Stimulated activated naive B cell treated with anti-CD40 and anti-IgM and Interleukin-4, amounts not matched to agents 10 μg/mL and 1 μg/mL and 100 μg/mL, for 72 hours (primary cell): ENCODE measurements at places on chromosomes 6 and 20.
A peak's percentile ranks its signal among the peaks of the same experiment; 100 is the strongest.

GRCh38 chr6:90249458-90249857, 47.2 kb downstream of the BACH2 start:
- DNase-seq = peak; percentile 64
- peaks cover 33% of the 10 kb centered on the region for H3K36me3 ChIP-seq
- H3K4me3 ChIP-seq = peak overlapping the region; percentile 69
- H3K27me3 ChIP-seq = no peaks in the 10 kb centered on the region
- peak overlapping the region; percentile 95 for H3K27ac ChIP-seq

DNA sequence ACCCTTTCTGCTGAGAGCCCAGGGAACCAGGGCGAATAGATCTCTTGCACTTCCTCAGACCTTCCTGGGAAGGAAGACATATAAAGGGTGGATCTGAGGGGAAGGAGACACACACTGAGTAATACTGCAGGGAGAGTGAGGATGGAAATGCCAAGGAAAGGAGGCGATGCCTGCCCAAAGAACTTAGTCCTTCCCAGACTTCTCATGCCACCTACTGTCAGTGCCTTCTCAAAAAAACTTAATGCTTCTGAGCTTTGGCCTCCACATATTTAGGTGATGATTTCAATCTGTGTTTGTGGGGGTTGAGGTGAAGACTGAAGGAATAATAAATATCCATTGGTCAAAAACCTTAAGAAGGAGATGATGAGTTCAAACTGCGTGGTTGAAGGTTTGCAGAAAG, 9.7 kb downstream of the BTN3A1 start:
- peaks cover 35% of the 10 kb centered on the region for H3K4me1 ChIP-seq
- peaks cover 80% of the 10 kb centered on the region for H3K36me3 ChIP-seq
- H3K4me3 ChIP-seq = no peak overlapping the region

GRCh38 chr20:41664584-41664983, 46.4 kb upstream of the CHD6 start:
- peak overlapping the region; percentile 45 for H3K4me3 ChIP-seq
- no peaks in the 10 kb centered on the region for H3K4me1 ChIP-seq
- H3K27me3 ChIP-seq = peaks cover 29% of the 10 kb centered on the region
- H3K36me3 ChIP-seq = peaks cover 1% of the 10 kb centered on the region
- no peak overlapping the region for H3K27ac ChIP-seq
- DNase-seq = no peak

DNA sequence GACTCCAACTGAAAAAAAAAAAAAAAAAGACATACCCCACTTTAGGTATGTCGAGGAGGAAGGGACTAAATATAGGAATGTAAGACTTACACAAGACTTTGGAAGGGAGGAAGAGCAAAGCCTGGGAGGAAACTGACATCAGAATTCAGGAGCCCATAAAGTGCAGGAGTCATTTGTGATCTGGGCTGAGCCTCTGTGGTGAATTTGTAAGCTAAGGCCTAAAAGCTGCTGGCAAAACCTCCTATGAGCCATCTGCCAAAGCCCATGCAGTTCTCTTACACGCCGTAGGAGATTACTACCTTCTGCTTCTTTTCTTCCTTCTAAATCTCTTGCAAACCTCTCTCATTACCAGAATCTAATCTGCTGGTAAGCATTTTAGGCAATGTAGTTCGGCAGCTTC, 52.0 kb upstream of the THEMIS start:
- H3K4me3 ChIP-seq = no peak overlapping the region
- no peaks in the 10 kb centered on the region for H3K36me3 ChIP-seq
- H3K27me3 ChIP-seq = no peaks in the 10 kb centered on the region
- H3K4me1 ChIP-seq = peaks cover 24% of the 10 kb centered on the region

DNA sequence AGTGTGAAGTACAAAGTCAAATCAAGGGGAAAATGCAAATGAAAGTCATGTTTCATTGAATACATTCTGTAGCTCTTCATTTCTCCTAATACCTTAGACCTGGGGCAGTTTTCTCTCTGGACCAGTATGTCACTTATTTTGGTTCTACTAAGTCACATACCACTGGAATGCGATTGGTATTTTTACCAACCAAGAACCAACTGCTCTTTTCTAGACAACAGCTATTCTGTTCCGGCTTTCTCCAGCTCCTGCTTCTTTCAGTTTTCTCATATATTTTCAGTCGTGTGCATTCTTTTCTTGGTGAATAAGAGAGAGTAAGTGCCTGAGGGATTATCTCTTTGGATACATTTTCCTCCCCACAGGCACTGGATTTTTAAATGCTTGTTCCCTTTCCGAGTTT, 39.2 kb upstream of the SPACA1 start:
- no peak for DNase-seq
- no peak overlapping the region for H3K4me3 ChIP-seq
- no peak overlapping the region for H3K27ac ChIP-seq
- peaks cover 21% of the 10 kb centered on the region for H3K4me1 ChIP-seq
- peaks cover 23% of the 10 kb centered on the region for H3K27me3 ChIP-seq

GRCh38 chr6:42446996-42447395, 4.7 kb downstream of the TRERF1 start:
- no peak overlapping the region for H3K27ac ChIP-seq
- peaks cover 6% of the 10 kb centered on the region for H3K4me1 ChIP-seq
- no peak overlapping the region for H3K4me3 ChIP-seq
- H3K36me3 ChIP-seq = no peaks in the 10 kb centered on the region

GRCh38 chr6:153568628-153569027, 437.5 kb upstream of the RGS17 start:
- H3K36me3 ChIP-seq = no peaks in the 10 kb centered on the region
- no peaks in the 10 kb centered on the region for H3K4me1 ChIP-seq
- no peak for DNase-seq
- H3K27me3 ChIP-seq = no peaks in the 10 kb centered on the region

GRCh38 chr20:41587956-41588355, 30.2 kb downstream of the CHD6 start:
- H3K36me3 ChIP-seq = peaks cover 28% of the 10 kb centered on the region
- H3K27ac ChIP-seq = peak overlapping the region; percentile 75
- no peaks in the 10 kb centered on the region for H3K27me3 ChIP-seq

DNA sequence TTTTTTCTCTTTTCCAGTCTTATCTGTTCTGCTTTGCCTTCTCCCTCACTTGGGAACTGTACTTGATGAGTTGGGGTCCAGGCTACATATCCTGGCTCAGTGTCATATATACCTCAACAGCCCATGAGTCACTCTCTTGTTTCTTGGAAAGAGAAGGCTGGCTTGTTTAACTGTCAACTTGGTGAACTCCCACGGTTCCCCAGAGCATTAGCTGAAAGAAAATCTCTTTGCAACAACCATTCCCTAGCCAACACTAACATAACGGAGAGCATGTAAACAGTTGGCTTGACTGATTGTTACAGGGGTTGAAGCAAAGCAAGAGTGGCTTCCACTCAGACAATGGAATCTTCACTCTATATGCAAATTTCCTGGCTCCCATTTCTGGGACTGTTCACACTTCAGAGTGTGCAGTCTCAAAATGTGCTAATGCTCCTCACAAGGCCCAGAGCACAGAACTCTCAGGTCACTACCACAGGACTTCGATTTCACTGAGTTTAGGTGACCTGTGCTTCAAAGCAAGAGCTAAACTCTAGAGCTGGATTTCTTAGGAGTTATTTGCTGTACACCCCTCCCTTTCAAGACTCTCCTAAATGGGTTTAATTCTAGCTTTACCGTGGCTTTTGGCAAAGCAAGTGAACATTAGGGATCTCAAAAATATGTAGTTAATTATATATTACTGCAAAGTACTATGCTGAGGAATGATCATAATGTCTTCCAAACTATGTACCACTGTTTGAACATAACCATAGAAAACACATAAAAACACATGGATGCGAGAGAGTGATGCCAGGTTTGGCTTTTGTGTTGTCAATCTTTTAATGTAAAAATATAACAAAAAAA, 609.8 kb downstream of the RFPL4B start:
- no peaks in the 10 kb centered on the region for H3K4me1 ChIP-seq
- H3K4me3 ChIP-seq = no peak overlapping the region
- H3K36me3 ChIP-seq = no peaks in the 10 kb centered on the region
- H3K27ac ChIP-seq = no peak overlapping the region

DNA sequence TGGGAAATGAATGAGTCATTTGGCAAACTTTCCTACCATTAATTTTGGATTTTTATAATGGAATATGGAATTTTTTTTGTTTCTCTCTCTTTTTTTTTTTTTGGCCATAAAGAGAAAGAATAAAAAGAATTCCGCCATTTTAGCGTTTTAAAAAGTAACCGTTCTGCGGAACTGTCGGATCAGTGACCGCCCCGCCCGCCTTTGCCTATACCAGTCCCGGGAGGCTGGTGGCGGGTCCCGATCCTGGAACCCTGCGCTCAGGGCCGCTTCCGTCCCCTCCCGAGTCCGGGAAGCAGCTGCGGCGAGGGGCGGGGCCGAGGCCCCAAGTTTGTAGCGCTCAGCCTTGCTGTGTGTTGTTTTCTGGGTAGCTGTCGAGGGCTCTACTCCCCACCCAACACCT, 609 bp downstream of the L3MBTL1 start:
- H3K27ac ChIP-seq = no peak overlapping the region
- no peaks in the 10 kb centered on the region for H3K36me3 ChIP-seq
- DNase-seq = no peak
- H3K4me3 ChIP-seq = peak overlapping the region; percentile 77
- H3K4me1 ChIP-seq = no peaks in the 10 kb centered on the region

GRCh38 chr20:15925376-15925775, 647.9 kb downstream of the KIF16B start:
- peaks cover 72% of the 10 kb centered on the region for H3K36me3 ChIP-seq
- no peak overlapping the region for H3K27ac ChIP-seq
- no peaks in the 10 kb centered on the region for H3K27me3 ChIP-seq

- peak overlapping the region; percentile 91 for H3K27ac ChIP-seq
- H3K4me1 ChIP-seq = peaks cover 20% of the 10 kb centered on the region
- H3K27me3 ChIP-seq = no peaks in the 10 kb centered on the region
- DNase-seq = peak; percentile 49
- H3K36me3 ChIP-seq = peaks cover 19% of the 10 kb centered on the region
Measured at GRCh38 chr6:42572523-42572922, 8.7 kb downstream of the UBR2 start.

DNA sequence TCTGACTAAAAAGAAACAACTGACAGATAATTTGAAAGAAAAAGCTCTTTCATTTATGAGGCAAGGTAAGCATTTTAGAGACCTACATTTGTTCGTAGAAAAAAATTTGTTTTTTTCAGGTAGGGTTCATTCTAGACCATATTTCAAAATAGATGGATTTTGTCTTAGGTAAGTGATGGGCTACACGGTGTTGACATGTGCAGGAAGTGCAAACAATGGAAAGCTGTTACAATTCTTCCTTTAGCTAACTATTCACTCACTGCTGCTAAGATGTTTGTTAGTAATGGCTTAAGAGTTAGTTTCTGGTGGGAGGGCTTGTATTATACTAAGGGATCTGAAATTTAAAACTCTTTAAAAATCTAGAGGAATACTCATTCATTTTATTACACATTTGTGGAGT, 96.7 kb downstream of the CD109 start:
- H3K4me3 ChIP-seq = no peak overlapping the region
- H3K4me1 ChIP-seq = no peaks in the 10 kb centered on the region
- H3K27me3 ChIP-seq = no peaks in the 10 kb centered on the region
- H3K36me3 ChIP-seq = no peaks in the 10 kb centered on the region

- H3K36me3 ChIP-seq = no peaks in the 10 kb centered on the region
- DNase-seq = no peak
- no peak overlapping the region for H3K27ac ChIP-seq
- H3K27me3 ChIP-seq = peaks cover 15% of the 10 kb centered on the region
Measured at GRCh38 chr6:52012582-52012981, 74.8 kb downstream of the PKHD1 start.

DNA sequence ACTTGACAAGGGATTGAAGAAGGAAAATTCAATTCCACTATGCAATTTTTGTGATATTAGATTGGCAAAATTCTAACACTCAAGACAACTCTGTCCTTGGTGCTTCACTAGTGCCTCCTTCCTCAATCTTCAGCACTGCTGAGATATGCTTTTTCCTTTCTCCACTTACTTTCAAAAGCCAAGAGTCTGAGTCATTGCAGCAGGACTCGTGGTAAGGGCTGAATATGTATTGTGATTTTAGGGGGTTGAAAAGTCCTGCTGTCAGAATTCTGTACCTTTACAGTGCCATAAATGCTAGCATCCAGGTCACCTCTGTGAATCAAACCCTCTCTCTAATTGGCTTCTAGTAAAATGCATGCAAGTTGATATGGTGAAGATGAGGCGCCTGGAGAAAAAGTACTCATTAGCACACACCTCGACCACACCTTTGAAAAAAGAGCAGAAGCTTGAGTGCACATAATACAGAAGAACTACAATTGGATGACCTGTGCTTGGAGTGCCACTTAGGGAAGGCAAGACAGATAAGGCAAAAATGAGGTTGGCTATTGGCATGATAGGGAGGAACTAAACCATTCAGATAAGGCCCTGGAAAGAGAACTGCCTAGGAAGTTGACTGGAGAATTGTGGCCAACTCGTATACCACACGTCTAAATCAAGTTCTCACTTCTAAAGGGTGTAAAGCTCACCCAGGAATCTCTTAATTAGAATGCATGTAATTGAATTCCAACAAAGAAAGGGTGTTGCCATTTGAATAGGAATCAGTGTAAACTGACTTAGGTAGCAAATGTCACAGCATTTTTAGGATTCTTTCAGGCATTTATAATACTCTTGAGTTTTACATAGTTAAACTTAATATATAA, 43.6 kb upstream of the FAM83B start:
- no peaks in the 10 kb centered on the region for H3K36me3 ChIP-seq
- H3K4me1 ChIP-seq = no peaks in the 10 kb centered on the region
- no peak overlapping the region for H3K27ac ChIP-seq
- H3K27me3 ChIP-seq = no peaks in the 10 kb centered on the region
- no peak for DNase-seq

DNA sequence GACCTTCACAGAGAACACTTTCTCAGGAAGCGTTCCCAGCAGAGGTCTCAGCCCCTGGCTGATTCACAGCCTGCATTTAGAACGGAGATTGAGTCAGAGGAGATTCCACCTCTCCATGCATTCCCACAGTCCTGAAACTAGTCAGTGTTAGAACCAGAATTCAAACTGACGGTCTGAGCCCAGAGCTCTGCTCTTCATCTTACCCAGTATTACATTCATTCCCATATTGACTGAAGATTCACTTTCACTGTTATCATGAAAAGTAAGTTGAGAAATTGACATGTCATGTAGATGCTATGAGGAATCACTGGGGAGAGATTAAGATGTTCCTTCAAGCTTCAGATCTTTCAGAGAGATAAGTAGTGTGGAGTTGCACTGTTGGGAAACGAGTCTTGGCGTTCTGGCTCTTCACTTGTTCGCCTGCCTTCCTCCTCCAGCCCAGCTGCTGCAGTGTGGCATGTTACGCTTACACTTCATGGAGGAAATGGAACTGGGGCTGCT, 28.3 kb downstream of the MAS1 start:
- H3K4me1 ChIP-seq = peaks cover 3% of the 10 kb centered on the region
- H3K36me3 ChIP-seq = peaks cover 2% of the 10 kb centered on the region
- no peak for DNase-seq

DNA sequence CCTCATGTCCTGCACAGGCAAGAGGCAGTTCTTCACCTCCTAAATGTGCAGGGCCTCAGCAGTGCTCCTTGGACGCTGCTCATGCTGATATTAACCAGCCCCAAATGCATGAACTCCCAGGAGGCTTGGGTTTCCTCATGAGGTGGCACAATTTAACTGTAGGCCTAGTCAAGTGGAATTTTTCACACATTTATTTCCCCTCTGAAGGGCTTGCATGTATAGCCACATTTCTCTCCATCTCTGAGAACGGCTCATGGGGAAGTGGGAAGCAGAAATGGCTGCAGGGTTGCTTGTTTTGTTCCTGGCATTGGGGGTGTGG, 72.8 kb upstream of the PAX1 start:
- H3K4me1 ChIP-seq = peaks cover 25% of the 10 kb centered on the region
- H3K27me3 ChIP-seq = no peaks in the 10 kb centered on the region
- H3K27ac ChIP-seq = no peak overlapping the region

- no peaks in the 10 kb centered on the region for H3K36me3 ChIP-seq
- H3K4me1 ChIP-seq = no peaks in the 10 kb centered on the region
- no peak overlapping the region for H3K27ac ChIP-seq
- DNase-seq = no peak
- no peak overlapping the region for H3K4me3 ChIP-seq
Measured at GRCh38 chr6:123316733-123317323, 319.9 kb downstream of the TRDN start.
